Activated gamma-delta T cell treated with Interleukin-2 at 50 U/mL for 16 hours (primary cell): ENCODE measurements at places on chromosomes 3 and 15.

GRCh38 chr3:139627759-139628158 lies 50.0 kb downstream of the NMNAT3 start:
- no peak for DNase-seq

DNA sequence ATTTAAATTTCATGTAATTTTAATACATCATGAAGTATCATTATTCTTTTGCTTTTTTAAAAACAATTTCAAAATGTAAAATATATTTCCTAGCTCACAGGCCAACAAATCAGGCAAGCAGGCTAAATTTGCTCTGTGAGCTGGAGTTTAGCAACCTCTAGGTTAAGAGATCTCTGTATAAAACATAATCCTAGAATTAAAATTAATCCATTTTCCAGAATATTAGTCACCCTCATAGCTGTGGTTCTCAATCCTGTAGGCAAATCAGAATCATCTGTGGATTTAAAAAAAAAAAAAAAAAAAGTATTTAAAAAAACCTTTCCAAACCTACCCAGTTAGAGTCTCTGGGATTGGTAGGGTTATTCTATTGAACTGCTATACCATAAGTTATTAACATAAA lies 209.7 kb downstream of the MINAR1 start:
- DNase-seq: no peak

DNA sequence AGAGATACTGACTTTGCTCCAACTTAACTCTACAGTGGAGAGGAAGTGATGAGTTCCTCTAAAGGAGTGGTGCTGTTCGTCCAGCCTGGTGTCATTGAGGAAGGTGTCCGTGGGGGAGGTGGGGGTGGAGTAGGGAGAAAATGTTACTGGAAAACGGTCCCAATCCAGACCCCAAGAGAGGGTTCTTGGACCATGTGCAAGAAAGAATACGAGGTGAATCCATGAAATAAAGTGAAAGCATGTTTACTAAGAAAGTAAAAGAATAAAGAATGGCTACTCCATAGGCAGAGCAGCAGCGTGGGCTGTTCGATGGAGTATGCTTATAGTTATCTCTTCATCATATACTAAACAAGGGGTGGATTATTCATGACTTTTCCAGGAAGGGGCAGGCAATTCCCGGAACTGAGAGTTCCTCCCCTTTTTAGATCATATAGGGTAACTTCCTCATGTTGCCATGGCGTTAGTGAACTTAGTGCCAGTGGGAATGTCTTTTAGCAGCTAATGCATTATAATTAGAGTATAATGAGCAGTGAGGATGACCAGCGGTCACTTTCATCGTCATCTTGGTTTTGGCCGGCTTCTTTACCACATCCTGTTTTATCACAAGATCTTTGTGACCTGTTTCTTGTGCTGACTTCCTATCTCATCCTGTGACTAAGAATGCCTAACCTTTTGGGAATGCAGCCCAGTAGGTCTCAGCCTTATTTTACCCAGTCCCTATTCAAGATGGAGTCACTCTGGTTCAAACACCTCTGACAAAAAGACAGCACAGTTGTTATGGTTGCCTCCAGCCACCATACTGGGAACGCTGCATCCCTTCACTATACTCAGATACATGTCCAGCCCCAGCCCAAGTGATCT lies 38.6 kb downstream of the CLEC3B start:
- DNase-seq: no peak

GRCh38 chr15:89452330-89452836 lies 44.0 kb downstream of the RHCG start:
- no peak for DNase-seq

- peak; percentile 30 for DNase-seq
Measured at GRCh38 chr15:58472821-58473581, 41.2 kb downstream of the LIPC start.

DNA sequence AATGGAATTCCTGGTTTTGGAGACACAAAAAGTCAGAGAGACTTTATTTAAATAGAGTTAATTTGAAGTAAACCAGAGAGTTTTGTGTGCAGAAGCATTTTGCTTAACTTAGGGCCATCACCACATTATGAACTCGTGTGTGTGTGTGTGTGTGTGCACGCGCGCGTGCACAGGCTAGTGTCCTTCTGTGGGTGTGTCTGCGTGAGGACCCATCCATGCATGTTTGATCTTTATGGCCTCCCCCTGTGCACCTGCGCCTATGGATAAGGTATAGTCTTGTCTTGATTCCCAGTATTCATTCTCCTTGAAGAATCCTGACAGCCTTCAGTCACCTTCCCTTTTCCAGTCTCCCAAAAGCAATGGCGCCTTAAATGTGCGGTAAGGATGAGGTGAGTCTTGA lies 26.0 kb downstream of the MUC20 start:
- no peak for DNase-seq

GRCh38 chr3:299590-300301 lies 103.2 kb downstream of the CHL1 start:
- DNase-seq: no peak

DNA sequence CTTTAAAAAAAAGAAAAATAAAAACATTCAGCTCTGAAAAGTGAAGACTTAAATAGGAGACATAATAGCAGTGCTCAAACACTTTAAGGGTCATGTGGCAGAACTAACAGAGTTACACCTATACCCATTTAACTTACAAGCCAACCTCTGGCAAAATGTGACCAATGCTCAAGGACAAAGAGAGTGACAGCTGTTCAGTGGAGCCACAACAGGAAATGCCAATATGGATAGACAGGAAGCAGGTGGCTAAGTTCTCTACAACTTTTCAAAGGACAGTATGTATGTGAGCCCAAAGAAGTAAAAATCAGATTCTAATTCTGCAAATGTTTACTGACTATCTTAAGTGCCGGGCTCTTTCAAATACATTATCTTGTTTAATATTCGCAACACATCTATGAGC lies 3.4 kb downstream of the TMCC1 start:
- DNase-seq: no peak

DNA sequence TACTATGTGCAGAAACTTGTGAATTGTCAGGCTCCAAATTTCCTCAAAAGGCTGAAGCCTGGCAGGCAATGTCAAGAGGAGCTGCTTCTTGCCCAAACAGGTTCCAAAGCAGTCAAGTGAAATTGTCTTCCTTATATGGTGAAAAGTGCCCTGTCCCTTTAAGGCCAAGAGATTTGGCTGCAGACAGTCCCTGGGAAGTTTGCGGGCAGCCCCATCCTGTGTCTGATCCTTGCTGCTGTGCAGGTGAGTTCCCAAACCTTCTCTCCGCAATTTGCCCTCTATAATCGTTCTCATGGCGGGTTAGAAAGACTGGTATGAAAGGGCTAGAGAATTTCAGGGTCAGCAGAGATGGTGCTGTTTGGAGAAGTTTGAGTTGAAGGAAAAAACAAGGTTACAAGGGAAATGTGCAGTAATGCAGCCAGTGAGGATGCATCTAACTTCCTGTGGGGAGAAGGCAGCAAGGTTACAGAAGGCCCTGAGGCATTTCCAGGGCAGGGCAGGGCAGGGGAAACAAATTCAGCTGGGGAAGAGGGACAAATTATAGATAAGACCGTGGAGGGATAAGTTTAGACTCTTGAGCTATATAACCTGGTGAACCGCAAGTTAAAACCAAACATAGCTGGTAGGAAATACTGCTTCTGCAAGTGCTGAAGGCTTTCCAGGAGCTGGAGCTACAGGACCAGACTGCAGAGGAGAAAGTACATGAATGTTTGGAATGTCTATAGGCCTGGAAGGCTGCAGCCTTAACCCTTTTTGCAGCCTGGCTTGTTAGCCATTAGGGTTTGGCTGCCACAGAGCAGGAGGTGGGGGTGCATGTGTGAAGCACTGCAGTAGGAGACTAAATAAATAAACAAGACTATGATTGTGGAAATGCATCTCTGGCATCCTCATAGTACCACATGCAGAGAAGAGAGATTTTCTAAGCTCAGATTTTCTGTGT lies 256.2 kb upstream of the IL12A start:
- no peak for DNase-seq

DNA sequence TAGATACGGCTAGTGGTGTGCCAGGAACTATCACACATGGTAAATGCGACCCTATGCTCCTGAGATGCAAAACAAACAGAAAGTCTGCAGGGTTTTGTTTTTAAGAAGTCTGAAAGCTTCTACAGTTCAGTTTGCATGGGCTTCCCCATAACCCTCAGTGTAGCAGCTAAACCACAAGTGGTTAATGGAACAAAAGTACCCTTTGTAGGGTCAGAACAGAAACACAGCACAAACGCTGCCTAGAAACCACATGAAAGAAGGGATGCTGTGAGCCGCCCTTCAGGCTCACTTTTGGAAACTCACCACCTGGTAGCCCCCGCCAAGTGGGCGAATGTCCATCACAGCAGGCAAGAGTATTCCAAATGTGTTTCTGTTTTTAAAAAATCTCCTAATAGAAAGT lies 46.2 kb downstream of the CTDSPL start:
- DNase-seq: no peak

DNA sequence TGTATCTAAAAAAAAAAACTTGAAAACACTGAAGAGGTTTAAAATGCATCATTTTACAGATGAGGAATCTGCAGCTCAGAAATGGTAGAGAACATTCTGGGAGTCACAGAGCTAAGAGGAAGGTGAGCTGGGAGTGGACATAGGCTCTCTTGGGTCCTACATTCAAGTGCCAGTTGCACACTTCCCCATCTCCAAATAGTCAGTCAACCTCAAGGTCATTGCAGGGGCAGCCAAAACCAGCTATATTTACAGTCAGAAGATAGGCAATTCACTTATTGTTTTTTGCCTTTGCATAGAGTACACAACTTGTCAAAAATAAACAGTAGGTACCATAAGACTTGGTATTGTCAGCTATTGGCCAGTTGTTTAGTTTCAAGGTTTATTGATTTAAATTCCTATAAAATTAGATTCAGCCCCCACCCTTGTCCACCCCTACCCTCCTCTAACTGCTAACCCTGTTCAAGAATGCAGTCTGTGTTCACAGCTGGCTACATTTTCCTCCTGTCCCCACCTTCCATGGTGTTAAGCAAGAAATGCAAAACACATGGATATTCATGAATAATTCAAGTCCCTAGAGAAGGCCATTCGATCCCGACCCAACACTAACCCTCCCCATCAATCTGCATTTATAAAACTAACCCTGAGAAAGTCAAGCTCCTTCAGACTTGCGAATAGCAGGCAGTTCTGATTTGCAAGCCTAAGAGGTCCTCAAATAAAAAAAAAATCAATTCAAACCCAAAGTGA lies 567.0 kb upstream of the MCTP2 start:
- no peak for DNase-seq

DNA sequence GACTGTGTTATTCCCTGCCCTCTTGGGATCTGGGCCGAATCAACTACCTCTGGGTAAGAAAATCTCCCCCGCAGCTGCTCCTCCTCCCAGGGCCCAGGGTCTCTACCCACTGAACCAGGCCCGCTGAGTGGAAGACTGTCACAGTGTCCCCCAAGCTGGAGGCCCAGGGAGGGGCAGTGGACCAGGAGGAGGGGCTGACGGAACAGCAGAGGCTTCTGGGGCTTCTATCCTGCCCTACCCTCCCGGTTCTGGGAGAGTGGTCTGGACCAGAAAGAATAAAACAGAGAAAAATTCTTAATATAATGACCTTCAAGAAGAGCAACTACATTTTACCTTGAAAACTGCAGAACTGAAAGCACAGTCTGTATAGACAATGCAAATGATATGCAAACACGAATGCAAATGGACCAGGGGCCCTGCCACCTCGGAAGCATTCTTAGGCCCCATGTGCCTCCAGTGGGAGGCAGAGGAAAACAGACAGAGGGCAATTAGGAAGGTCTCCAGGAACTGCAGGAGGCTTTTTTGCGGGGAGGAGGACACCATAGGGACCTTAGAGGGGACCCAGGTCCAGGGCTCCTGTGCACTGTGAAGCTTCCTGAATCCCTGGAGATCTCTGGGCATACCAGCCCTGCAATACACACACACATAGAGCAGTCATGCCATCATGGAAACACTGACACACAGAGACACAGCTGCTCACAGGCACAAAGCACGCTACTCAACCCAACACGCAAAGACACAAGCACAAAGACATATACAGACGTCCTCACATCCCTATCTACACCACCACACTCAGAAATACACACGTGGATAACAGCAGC lies 12.3 kb downstream of the MEGF11 start:
- DNase-seq: no peak

DNA sequence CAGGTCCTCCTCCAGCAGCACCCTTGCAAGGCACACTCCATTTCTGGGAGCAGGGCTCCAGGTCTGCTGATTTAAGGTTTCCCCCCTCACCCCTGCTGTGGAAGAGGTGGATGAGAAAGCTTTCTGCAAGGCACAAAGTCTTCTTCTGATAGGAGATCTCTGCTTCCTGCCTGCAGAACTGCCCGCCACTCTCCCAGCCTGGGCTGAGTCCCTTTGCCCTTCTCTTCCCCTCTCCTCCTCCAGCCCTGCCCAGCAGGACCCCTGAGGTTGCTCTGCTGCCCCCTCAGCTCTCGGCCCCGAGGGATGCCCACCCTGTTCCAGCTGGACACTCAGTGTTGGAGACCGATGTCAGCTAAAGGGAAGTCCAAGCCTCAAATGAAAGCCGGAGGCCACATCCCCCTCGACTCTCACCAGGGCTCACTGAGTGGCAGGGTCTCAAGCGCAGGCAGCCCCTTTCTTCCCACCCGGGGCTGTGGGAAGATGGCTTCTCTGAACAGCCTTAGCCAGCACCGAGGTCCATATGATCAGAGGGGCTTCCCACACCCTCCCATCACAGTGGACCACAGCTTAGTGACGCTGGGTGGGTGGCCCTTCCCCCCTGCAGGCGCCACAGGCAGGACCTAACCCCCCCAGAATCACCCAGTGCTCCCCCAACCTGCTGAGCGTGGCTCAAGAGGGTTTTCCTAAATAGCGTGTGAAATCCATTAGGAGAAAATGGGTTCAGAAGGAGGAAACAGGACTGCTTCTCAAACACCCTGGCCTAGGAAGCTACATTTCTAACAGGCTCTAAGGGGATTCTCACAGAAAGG lies 4.0 kb downstream of the ATP10A start:
- no peak for DNase-seq

DNA sequence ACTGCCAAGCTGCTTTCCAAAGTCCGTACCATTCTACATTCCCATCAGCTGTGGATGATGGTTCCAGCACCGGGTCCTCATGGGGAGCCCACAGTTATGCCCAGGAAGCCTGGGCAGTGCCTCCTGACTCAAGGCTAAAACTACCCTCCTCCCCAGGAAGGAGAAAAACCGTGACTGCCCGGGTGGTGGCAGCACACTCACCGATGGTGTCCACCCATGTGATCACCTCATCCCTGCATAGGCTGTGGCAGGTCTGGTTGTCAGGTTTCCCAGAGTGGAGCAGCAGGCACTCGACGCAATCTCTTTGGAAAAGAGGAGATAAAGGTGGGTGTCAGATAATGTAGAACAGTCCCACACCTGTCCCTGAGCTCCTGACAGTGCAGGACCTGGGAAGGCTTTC lies 38.6 kb downstream of the UMPS start:
- no peak for DNase-seq

DNA sequence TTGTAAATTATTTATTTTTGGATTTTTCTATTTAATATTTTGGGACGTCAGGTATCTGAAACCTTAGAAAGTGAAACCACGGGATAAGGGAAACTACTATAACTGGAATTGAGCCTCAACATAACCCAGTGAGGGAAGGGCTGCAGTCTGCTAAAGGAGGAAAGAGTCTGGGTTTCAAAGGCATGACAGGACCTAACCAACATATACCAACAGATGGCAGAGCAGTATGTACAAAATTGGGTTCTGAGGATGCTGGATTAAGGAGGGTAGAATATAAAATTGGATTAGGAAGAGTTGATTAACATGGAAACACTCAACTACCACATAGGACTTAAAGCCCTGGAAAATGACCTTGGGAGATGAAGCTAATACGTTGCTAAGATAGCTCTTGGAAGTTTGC lies 603.5 kb downstream of the MECOM start:
- no peak for DNase-seq
